DMS79 (cell line): ENCODE measurements at places on chromosomes 12 and 14.

DNA sequence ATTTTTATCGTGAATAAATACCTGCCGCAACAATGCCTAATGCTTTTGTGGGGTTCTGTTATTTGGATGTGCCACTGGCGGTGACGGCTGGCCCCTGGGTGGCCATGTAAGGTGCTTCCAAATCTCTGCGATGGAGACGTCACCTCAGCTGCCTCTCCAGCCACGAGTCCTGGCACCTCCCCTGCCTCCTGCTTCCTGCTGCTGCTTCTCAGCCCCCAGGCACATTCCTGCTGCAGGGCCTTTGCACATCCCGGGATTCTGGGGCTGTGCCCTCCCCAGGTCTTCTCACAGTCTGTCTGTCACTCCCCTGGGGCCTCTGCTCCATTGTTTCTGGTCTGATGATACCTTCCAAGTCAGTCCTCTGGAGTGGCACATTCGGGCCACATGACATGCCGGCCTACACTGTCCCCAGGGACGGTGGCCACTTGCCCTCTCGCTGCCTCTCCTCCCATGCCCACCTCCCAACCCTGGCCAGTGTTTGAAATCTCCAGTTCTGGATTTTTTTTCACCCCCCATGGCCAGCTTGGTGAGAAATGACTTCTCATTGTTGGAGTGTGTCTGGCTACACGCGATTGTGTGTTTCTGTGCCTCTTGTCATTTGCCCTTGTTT is 151.8 kb downstream of the KIF26A start:
- no peak for DNase-seq

GRCh38 chr12:24560192-24560775 is 388.6 kb downstream of the BCAT1 start:
- DNase-seq, result no peak

DNA sequence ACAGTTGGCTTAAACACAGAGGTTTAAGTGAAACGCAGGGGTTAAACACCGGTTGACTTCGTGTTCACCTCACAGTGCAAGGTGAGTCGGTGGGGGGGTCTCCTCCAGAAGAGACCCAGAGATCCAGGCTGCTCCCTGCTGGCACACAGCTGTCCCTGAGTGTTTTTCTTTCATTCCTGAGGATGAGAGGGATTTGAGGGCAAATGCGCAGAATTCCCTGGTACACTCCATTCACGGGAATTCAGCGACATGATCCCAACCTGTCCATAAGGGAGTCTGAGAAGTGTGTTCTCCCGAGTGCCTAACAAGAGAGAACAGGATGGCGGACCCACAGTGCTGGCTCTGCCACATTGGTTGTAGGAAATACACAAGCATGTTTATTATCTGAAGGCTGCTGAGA is 107.2 kb upstream of the ESRRB start:
- DNase-seq, result no peak

GRCh38 chr14:91412939-91413338 is 4.7 kb downstream of the CCDC88C start:
- DNase-seq, result no peak

DNA sequence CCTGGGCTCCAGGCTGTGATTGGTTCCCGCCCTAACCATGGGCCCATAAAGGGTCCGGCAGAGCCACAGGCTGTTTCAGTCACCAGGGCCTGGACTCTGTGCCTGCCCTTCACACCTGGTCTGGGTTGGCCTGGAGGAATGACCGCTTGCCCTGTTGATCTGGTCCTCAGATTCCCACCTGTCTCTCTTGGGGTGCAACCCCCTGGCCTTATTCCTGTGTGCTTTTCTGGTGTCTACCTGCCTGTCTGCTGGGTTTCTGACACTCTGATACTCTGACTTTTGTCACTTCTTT is 2.9 kb upstream of the KRT83 start:
- no peak for DNase-seq
